ENCODE measurements at places on chromosomes 3 and 15.

DNA sequence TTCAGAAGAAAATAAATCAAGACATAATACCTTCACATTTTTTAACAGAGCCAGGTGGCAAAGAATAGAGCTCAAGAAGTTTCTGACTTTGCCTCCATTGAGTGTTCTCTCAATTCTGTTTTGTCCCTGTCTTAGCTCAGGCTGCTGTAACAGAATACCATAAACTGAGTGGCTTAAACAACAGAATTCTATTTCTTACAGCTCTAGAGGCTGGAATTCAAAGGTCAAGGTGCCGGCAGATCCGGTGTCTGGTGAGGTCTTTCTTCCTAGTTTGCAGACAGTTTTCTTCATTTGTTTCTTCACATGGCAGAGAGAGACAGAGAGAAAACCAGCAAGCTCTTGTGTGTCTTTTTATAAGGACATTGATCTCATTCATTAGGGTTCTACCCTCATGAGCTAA, 25.6 kb downstream of the IQCH start:
- DNase-seq, result no peak

DNA sequence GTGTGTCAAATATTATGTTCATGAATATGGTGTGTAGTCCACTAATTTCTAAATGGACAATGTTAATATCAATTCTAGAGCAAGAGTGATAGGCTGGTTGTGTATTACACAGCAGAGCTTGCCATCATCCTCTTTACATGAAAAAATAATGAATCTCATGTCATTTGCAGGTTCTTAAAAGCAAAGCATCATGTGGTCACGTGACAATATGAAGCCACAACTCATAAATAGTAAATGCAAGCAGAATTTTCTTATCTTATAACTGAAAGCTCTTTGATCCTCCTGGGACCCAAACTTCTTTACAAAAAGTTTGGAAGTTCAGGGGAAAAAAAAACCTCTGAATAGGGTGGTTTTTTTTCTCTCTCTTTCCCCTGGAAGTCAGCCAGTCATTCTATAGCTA, 26.9 kb upstream of the LRRN1 start:
- DNase-seq, result no peak

- no peak for DNase-seq
Measured at GRCh38 chr3:112466020-112466419, 33.3 kb downstream of the BTLA start.

GRCh38 chr3:150756491-150757059, 6.4 kb downstream of the SIAH2 start:
- DNase-seq, result no peak

- DNase-seq, result no peak
Measured at GRCh38 chr3:65993134-65993900, 45.4 kb downstream of the MAGI1 start.

- DNase-seq, result peak; percentile 37
Measured at GRCh38 chr3:36695769-36696137, 68.6 kb downstream of the DCLK3 start.

- DNase-seq, result peak; percentile 58
Measured at GRCh38 chr15:71781179-71781964, 29.0 kb upstream of the NR2E3 start.

GRCh38 chr15:91368611-91369010, 268.6 kb downstream of the SV2B start:
- no peak for DNase-seq

DNA sequence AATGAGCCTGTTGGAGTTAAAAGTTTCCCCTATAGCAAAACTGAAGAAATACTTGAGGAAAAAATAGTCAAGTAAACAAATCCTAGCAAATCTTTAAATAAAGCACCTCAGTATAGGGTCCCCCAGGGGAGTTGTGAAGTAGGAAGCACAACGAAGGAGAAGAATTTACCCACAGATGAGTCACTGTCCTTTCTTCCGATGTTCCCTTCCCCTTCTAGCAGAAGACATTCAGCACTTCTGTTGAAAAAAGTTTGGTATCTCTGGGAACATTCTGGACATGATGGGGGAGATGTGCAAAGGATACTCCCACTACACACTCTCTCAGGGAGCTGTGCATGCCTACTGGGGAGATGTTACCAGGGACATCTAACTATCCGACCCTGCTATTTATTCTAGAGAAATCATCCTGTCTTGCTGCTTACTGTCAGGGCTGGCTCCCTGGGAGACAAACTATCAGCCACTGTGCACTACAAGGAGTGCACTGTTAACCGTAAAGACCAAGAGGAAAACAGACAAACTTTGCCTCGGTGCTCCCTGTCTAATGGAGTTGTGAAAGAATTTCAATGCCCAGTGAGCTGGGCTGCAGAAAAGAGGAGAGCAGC, 93.8 kb downstream of the RFTN1 start:
- DNase-seq, result no peak

DNA sequence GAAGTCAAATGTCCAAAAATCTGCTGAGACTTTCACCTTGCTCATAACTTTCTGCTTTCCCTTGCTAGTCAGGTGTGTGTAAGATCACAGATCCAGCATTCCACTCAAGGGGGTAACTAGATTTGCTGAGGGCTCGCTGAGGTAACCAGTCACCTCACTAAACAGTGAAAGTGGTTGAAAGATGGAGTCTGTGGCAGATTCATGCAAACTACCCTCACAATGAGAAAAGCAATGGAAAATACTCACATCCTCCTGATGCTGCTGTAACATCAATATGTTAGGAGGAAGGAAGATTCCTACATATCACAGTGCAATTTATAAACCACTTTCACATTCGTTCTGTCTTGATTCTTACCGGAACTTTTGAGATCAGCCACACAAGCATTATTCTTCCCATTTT, 174.3 kb upstream of the BCL6 start:
- no peak for DNase-seq

- no peak for DNase-seq
Measured at GRCh38 chr15:50128266-50128665, 9.2 kb upstream of the ATP8B4 start.

GRCh38 chr3:187401856-187402255, 33.7 kb downstream of the RTP4 start:
- DNase-seq, result no peak

GRCh38 chr3:177320765-177321247, 123.5 kb upstream of the TBL1XR1 start:
- peak; percentile 30 for DNase-seq

GRCh38 chr3:164179110-164179774, 899.1 kb downstream of the SI start:
- no peak for DNase-seq

DNA sequence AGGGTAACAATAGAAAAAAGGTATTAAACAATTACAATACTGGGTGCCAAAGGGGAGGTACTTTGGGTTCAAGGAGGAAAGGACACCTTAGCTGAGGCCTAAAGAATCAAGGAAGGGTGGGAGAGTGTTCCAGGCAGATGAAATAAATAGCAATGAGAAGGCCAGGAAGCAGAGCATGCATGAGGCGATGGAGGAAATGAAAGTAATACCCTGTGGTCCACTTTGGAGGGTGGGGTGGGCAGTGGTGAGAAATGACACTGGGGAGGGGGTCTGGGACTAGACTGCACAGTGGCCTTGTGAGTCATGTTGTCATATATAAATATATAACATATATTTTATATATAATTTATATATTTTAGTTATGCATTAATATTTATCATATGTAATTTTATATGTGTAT, 55.9 kb downstream of the BHLHE40 start:
- DNase-seq, result no peak

DNA sequence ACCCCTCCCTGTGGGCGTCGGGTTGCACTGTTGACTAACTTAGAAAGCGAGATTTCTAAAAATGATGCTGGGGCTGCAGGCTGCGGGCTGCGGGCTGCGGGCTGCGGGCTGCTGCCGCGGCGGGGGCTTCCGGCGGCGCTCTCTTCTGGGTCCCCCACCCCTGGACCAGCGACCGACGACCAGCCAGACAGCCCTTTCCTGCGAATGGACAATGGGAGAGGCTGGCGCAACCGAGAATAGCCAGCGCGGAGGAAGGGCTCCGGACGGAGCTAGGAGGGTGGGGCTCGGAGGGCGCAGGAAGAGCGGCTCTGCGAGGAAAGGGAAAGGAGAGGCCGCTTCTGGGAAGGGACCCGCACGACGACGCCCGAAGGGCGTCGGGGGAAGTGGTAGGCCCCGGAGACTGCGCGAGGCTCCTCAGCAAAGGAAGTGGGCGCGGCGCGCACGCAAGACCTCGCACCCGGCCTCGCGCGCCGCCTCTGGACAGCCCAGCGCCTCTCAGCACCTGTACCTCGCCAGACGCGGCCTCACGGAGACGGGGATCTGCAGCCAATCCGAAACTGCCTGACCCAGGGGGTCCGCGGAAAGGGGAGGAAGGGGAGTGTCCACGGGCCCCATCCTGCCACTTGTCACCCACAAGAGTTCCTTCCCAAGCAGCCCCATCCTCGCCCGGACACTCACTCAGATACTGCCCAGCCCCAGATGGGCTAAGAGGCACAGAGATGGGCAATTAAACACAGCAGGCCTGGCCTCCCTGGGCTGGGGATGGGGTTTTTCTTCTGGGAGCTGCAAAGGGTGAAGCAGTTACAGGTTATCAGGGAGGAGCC, 70.7 kb downstream of the SLC12A8 start:
- DNase-seq, result peak; percentile 54

- no peak for DNase-seq
Measured at GRCh38 chr3:30302027-30302426, 304.4 kb upstream of the TGFBR2 start.

GRCh38 chr3:135136361-135137100, 341.5 kb downstream of the EPHB1 start:
- no peak for DNase-seq

DNA sequence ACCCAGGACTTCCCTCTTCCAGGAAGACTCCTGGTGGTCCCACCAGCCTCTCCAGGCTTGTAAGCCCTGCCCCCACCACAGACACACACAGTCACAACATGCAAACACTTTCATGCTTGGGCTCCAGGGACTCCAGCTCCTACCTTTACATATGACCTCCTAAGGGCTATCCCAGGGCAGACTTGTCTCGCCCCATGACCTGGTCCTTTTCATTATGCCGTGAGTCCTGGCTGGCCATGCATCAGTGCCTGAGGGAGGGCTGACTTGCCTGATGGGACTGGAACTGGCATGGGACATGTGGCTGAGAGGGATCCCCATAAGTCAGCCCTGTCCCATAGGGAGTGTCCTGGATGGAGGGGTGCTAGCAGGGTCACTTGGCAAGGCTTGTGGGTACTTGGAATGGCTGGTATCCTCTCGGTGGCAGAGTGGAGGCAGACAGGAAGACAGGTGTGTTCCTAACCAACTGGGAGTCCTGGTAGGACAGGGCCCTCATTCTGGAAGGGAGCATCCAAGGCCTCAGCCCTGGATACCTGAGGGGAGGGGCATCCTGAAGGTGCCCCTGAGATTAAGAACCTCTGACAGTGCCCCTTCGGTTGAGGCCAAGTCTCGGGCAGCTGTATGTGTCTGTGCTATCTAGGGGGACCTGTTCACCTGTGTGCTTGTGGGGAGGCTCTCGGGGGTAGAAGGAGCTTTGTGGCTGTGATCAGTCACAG, 540 bp upstream of the HHATL start:
- DNase-seq, result no peak

DNA sequence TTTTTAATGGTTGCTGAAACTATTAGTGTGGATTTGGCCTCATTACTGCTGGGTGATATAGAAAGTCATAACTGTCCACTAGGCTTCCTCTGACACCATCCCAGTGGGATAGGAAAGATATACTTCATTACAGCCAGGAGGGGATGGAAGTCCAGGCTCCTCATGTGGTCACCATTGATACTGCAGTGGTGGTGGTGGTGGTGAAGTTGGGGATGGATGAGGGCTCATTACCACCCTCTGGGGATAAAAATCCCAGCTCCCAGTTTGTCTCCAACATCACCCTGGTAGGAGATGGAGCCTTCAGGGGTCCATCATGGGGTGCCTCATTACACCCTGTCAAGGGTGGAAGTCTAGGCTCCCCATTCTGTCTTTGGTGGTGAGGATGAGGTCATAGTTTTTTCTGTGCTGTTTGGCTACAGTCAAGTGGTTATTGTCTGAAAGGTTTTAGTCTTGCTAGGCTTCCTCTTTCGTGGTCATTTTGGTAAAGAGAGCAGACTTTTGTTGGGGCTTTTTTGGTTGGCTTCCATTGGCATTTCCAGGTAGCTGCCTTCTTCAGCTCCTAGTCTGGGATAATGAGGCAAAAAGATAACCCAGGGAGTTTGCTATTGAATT, 30.1 kb upstream of the FILIP1L start:
- no peak for DNase-seq

- no peak for DNase-seq
Measured at GRCh38 chr3:172676196-172676922, 34.5 kb downstream of the NCEH1 start.

- DNase-seq, result no peak
Measured at GRCh38 chr15:50084932-50085331, 34.1 kb downstream of the ATP8B4 start.

DNA sequence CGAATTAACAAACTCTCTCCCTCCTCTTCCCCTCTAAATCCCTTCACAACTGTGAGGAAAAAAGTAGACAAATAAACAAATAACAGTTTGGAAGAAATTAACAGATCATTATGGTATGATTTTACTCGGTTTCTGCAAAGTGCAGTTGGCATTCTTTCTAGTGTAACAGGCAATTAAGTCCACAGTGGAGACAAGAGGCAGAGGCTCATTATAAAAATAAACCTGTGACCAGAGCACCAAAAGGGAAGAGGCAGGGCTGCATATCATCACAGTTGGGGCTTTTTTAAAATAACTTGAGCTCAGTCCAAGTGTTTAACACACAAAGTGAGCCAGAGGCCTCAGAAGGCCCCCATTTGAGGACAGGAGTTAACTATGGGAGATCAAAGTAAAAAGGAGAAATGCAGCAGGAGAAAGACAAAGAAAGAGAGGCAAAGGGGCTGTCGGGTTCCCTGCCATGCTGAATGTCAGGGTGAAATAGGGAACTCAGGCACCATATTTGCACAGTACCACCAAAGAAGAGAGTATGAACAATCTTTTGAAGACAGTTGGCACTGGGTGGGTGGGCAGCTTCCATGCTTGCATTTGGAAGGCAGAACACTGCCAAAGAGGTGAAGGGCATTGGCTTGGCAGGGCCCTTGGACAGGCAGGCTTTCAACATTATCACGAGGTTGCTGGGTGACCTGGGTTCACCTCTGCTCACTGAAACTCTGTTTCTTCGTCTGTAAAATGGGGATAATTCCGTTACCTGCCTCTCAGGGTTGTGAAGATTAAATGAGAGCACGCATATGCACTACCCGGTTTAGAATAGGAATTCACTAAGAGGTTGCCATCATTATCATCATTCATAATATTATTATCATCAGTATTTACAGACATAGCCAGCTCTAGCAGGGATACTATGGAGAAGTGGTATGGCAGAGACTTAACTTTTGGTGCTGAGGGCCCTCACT, 134.5 kb downstream of the MEX3B start:
- no peak for DNase-seq

DNA sequence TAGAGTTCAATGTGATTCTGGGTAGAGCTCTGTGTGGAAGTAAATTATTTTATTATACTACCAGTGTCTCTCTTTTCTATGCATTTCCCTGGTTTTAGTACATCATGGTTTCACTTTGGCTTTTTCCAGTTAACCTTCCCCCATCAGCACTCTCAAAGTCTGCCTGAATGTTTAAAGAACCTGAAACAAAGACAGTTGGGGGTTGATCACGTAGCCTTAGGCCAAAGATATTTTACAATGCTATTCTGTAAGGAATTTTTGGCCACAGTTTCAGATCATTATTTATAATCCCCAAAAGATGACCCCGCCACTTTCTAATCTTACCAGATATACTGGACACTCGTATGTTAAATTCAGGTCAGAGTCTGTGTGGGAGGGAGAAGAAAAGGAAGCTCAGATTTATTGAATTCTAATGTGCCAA, 156.3 kb upstream of the TMC3 start:
- no peak for DNase-seq

GRCh38 chr3:23465569-23465968, 262.4 kb downstream of the UBE2E2 start:
- DNase-seq, result no peak
